Sciatic nerve (tissue), 2 donors: ENCODE measurements at places on chromosomes 6 and 20. TPM values are rescaled to one million over a fixed set of nuclear protein-coding genes. Genes with fewer than 3 reads are reported as not detected.

ZBP1 gene
- 0.49 TPM for total RNA-seq

CENPW gene
- 2.8 TPM for total RNA-seq

GRCh38 chr20:59765599-59766177 lies 161.3 kb downstream of the PHACTR3 start:
- no peak for DNase-seq

- DNase-seq: no peak
Measured at GRCh38 chr6:170454512-170455285, 98.4 kb downstream of the PSMB1 start.

- no peak for DNase-seq
Measured at GRCh38 chr6:100512203-100512862, 47.6 kb upstream of the SIM1 start.

DNA sequence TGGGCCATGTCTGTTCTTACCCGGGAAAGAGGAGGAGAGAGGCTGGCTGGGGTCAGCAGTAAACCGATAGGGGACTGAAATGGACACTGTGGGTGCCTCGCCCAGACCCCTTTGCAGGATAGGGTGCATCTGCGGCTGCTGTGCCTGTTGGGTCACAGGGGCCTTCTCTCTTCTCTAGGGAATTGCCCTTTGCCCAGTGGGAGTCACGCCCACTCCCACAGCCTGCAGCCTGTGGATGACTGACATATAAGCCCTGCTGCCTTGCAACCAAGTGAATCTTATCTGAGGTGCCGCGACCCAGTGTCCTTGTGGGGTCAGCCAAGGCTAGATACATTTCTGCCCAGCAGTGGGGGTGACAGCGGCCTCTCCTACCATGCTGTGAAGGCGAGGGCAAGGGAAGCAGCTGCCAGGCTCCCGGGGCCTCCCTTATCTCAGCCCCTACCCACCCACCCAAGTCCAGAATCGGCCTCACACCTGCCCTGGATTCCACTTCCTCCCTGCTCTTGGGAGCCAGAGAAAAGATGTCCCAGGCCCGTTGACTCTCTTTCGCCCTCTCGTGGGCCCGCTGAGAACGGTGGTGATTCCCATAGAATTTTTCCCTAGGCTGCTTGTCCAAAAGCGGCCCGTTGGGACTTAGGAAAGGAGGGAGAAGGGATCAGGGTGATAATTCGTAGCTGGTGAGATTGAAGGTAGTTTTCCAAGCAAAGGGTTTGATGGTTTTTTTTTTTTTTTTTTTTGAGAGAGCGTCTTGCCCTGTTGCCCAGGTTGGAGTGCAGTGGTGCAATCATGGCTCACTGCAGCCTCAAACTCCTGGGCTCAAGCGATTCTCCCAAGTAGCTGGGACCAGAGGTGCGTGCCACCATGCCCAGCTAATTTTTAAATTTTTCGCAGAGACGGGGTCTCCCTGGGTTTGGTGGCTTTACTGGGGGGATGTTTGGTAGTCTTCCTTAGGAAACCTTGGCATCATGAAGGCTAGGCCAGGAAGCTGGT lies 76.4 kb upstream of the RNF24 start:
- DNase-seq: no peak
